Neural crest cell (in vitro differentiated cells): ENCODE measurements at places on chromosomes 12 and 14. TPM values are rescaled to one million over a fixed set of nuclear protein-coding genes. Genes with fewer than 3 reads are reported as not detected.

- DNase-seq, result no peak
These were observed 6.5 kb upstream of the PNMA1 start for GRCh38 chr14:73720636-73721035.

GRCh38 chr12:53999559-54000115 is 324 bp upstream of the HOXC9 start:
- no peak for DNase-seq

DNA sequence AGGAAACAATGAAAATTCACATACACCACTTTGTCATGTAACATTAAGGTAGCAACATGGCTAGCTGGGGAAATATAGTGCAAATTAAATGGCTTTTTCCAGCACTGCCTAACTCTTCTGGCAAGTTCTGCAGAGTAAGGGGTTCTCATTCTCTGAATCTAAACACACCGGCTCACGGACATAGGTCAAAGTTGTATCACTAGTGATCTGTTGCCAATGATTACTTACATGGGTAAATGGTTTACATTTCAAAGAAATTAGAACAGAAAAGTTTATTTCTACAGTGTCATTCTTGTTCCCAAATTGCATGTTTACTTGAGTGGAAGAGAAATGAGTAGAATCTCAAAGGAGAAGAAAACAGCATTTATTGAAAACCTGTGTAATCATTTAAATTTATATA is 381.9 kb downstream of the PRKD1 start:
- DNase-seq, result no peak

GRCh38 chr12:50617657-50618056 is 112.9 kb downstream of the DIP2B start:
- no peak for DNase-seq

PRIMA1 gene
- 2.0 and 2.1 TPM in 2 replicates for total RNA-seq

DNA sequence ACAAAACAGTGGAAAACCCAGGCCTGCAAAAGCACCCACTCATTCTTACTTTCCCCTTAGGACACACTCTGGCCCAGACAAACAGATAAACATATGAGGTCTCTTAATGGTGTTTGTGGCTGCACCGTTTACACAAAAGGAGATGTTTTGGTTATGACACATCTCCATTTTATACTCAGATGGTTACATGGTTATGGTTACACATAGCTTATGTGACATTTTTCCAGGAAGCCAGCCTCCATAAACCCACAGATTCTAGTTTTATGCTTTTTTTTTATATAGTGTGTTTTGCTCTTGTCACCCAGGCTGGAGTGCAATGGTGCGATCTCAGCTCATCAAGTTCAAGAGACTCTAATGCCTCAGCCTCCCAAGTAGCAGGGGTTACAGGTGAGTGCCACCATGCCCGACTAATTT is 3.5 kb upstream of the KLRD1 start:
- no peak for DNase-seq

RHOJ gene
- total RNA-seq, result 28.0 and 34.6 TPM in 2 replicates

- no peak for DNase-seq
These were observed 104.4 kb downstream of the NUAK1 start for GRCh38 chr12:106034316-106034715.

IRAK3 gene
- total RNA-seq, result 0.56 and 0.61 TPM in 2 replicates

- peak; percentile 46 for DNase-seq
These were observed 9.7 kb upstream of the TUBA1A start for GRCh38 chr12:49198431-49199155.

DNA sequence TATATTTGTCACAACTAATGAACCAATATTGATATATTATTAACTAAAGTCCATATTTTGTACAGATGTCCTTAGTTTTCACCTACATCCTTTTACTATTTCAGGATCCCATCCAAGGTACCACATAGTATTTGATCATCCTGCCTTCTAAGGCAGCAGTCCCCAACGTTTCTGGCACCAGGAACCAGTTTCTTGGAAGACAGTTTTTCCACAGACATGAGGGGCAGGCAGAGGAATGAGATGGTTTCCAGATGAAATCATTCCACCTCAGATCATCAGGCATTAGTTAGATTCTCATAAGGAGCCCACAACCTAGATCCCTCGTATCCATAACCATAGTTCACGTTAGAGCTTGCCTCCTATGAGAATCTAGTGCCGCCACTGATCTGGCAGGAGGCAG is 82.8 kb upstream of the BCL2L14 start:
- no peak for DNase-seq

BIN2 gene
- total RNA-seq, result not detected in 2 replicates

GRCh38 chr12:5568325-5568981 is 136.5 kb downstream of the NTF3 start:
- no peak for DNase-seq

DNA sequence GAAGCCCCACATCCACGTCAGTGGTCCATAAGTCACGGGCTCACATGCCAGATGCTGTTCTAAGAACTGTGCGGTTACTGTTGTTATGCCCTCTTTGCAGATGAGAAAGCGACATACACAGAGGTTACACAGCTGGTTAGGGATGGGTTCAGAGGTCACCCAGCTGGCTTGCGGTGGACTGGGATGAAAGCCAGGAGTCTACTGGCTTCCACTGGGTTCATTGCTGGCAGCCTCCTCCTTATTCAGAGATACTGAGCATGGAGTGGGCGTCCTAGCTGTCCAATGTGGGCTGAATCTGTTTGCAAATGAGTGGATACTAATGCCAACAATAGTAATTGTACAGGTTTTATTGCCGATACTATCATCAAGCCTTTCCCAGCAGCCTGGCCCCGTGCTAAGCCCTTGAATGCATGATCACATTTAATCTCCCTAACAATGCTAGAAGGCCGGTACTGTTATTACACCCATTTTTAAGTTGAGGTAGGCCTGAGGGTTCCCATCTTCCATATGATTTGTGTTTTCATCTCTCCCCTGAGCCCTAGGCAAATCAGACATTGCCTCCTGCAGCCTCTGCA is 129.1 kb downstream of the PLXNC1 start:
- DNase-seq, result no peak

DNA sequence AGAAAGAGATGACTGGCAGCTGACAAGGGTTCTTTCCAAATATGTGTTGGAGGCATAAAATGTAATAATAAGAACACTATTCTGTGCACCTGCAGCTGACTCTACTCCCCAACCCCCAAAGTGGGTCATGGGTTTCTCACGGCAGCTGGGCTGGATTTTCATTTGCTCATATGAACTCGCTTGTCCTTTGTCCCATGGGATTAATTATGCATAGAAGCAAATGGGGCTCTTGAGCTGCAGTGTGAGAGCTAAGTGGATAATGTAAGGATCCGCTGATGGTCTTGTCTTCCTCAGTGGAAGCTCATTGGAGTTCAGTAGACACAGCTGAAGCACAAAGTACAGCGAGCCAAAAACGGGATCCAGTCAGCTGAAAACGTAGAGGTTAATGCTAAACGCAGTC is 46.3 kb downstream of the TTC8 start:
- DNase-seq, result no peak

GRCh38 chr12:104793285-104793684 is 164.8 kb downstream of the SLC41A2 start:
- no peak for DNase-seq

DNAI7 gene
- total RNA-seq, result 0.37 and 0.77 TPM in 2 replicates

GRCh38 chr12:64451687-64452558 is at the start of gene TBK1:
TBK1 (plus strand) TSS chr12:64452120; CDS start chr12:64455871, 3,751 bp downstream.
- DNase-seq, result peak; percentile 85

GRCh38 chr12:103964805-103965204 is 867 bp upstream of the TDG start:
- no peak for DNase-seq

GRIP1 gene
- total RNA-seq, result 38.4 and 40.3 TPM in 2 replicates

GRCh38 chr12:43578782-43579181 is 26.8 kb upstream of the ADAMTS20 start:
- DNase-seq, result no peak
